NB4 (cell line): ENCODE measurements at places on chromosomes 11 and 22.

DNA sequence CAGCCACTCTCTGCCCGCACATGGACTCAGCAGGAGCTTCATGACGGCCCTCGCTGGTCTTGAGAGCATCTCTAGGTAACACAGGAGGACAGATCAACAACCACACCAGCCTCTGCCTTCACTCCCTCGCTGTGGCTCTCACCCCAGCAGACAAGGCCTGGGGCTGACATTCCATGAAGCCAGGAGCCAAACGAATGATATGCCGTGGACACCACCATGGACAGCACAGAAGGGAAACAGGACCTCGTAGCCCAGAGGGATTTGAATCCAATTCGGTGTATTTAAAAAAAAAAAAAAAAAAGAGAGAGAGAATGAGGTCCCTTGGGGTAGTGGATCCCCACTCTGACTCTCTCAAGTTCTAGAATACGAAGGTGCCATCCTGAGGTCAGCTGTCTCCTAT, 385.5 kb downstream of the SHANK2 start:
- no peak for DNase-seq

- no peak for DNase-seq
These were observed 12.5 kb upstream of the C1QTNF4 start for GRCh38 chr11:47606731-47607130.

- peak; percentile 42 for DNase-seq
These were observed 50.5 kb upstream of the SHISAL1 start for GRCh38 chr22:44363013-44363979.

DNA sequence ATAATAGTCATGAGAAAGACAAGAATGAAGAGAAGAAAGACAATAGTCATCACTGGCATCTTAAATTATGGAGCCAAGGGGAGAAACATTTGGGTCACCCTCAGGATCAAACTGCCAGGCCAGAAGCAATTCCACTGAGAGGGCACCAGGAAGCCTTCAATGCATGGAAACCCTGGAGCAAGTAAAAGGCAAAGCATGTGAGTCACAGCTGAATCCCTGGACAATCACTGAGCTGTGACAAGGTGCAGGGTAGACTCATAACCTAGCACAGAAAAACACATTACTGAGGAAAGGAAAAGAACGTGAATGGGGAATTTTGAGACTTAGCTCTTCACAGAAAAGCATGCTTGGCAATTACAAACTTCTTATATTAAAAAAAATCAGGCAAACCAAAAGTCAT, 1.6 kb downstream of the KCNJ1 start:
- no peak for DNase-seq

DNA sequence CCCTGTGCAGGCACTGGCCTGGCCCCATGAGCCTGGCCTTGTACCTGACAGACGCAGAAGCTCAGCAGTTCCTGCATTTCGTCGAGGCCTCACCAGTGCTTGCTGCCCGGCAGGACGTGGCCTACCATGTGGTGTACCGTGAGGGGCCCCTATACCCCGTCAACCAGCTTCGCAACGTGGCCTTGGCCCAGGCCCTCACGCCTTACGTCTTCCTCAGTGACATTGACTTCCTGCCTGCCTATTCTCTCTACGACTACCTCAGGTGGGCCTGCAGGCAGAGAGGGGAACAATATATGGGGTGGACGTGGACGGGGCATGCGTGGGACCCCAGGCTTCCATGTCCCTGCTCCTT, 4.9 kb downstream of the LARGE2 start:
- peak; percentile 47 for DNase-seq

- DNase-seq, result no peak
These were observed 32.8 kb downstream of the OSBPL5 start for GRCh38 chr11:3132271-3132781.

DNA sequence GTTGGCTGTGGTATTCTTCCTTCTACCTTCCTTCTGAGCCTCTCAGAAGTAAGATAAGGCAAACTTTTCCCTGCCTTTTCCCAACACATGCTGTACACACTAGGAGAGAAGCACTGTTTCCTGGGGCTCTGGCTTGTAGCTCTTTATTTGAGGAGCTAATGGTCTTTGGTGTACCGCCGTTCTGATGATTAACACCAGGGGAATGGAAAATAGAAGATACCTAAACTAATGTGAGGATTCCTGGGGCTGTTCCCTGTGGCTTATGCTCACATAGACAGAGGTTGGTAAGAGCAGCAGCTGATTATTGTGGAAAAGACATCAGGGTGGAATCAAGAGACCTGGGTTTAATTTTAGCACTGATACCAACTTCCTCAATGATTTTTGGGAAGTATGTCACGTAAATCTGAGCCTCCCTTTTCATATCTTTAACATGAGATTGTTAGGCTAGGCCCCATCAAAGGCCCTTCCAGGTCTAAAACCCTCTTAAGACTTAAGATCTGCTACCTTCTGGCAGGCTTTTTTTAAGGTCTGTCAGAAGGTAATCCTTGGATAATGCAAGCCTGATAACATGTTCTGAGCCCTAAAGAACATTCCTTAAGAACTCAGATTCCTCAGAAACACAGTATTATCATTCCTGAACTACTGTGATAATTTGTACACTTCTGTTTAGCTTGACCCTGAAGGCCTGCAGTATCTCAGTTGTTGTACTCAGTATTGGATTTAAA, 24.8 kb upstream of the RCE1 start:
- no peak for DNase-seq

DNA sequence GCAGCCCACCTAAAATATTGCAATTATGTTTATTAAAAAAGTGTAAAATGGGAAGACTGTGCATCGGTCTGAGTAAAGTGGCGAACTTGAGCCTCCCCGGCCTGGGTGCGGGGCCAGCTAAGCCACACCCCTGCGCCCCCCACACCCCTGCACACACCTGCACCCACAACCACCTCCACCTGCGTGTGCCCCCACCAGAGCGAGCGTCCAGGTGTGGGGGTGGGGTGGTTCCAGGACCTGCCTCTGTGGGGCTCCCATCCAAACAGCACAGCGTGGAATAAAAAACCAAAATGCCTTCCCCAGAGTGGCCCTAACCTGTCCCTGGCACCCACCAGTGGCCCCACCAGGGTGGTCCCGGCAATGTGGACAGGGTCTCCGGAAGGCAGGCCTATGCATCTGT, 30.1 kb upstream of the CARS1 start:
- DNase-seq, result no peak

DNA sequence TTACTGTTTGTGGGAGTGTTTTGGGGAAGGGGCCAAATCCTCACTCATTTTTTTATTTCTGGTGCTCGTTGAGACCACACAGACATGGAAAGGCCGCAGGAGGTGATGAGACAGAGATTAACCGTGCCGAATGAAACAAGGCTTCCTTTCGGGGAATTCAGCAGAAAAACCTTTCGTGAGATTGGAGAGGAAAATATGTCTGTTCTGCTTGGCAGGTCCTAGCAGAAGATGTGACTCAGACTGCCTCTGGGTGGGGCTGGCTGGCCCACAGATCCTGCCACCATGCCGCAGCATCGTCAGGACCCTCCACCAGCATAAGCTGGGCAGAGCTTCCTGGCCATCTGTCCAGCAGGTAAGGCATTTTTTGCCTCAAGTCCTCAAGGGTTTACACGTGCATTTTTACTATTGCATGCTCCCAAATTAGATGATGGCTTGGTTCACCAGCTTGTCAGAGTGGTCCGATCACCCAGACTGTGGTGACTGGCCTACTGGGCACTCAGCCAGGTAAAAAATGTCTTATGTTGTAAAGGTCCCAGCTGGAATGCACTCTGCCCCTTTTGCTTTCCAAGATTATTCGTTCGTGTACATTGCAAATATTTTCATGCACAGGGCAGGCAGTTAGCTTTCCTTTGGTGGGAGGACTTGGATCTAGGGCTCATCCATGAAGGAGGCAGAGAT, 1.5 kb downstream of the DDB2 start:
- DNase-seq, result peak; percentile 61

DNA sequence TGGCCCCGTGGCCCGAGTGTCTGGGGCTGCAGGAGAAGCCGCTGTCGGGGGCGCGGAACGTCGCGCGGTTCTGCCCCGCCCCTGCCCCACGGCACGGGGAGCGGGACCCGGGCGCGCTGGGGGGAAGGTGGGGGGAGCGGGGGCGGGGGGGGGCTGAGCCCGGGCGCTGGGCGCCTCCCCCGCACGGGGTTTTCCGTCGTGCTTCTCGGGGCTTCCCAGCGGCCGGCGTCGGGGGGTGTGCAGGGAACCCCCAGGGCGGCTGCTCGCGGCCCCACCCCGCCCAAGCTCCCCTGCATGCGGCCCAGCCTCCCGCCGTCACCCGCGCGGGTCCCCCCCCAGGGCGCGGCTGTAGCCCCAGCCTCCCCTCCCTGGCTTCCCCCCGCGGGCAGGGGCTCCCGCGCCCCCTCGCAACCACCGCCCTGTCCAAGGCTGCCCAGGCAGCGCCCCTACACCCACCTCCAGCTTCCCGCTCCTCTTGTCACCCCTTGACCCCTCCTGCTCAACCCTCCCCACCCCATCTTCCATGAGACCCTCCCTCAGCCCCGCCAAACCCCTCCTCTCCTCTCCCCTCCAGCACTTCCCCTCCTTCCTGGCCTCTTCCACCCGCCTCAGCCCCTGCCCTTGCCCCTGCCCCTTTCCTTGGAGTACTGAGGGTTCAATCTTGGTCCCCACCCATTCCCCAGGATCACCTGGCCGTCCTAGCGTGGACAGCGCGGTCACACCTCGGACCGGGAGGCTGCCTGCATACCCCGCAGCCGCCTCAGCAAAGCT, 1.7 kb downstream of the IL17REL start:
- no peak for DNase-seq

- no peak for DNase-seq
These were observed 76.2 kb downstream of the TTC17 start for GRCh38 chr11:43434893-43435292.

GRCh38 chr11:92880381-92880780, 89.1 kb upstream of the MTNR1B start:
- DNase-seq, result no peak

DNA sequence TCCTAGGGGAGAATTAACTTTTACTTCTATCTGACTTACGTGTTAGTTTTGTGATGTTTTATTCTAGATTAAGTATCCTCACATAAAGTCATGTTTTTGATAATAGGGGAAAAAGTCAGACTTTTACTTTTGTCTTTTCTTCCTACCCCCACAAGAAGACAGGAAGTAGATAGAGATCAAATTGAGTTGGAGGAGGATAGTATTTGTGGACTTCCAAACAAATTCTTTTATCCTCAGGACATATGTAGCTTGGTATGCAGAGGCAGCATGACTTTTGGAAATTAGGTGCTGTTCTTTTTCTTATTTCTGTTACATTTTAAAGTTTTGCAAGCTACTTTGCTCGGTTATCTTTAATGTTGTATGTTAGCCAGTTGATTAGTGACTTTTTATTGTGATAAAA, 61.4 kb downstream of the MTMR3 start:
- no peak for DNase-seq

- no peak for DNase-seq
These were observed 72.3 kb downstream of the BBOX1 start for GRCh38 chr11:27112946-27113345.

GRCh38 chr11:61153593-61154095, 7.6 kb downstream of the VPS37C start:
- DNase-seq, result no peak

- DNase-seq, result peak; percentile 91
These were observed 59.2 kb upstream of the CRTAM start for GRCh38 chr11:122779047-122779629.

- peak; percentile 42 for DNase-seq
These were observed 740 bp upstream of the TRMT2A start for GRCh38 chr22:20117633-20118299.
